ENCODE measurements at places on chromosomes 16 and 17. TPM values are rescaled to one million over a fixed set of nuclear protein-coding genes. Genes with fewer than 3 reads are reported as not detected.

RCVRN gene
- polyA plus RNA-seq = 0.17 TPM

CPPED1 gene
- 26.2 TPM for polyA plus RNA-seq

UNC13D gene
- 4.9 TPM for polyA plus RNA-seq

RAB11FIP3 gene
- polyA plus RNA-seq = 72.7 TPM

KRTAP4-4 gene
- polyA plus RNA-seq = not detected

NGFR gene
- 5.7 TPM for polyA plus RNA-seq

- no peak for DNase-seq
Measured at GRCh38 chr17:29791336-29792080, 138.5 kb downstream of the SSH2 start.

DNA sequence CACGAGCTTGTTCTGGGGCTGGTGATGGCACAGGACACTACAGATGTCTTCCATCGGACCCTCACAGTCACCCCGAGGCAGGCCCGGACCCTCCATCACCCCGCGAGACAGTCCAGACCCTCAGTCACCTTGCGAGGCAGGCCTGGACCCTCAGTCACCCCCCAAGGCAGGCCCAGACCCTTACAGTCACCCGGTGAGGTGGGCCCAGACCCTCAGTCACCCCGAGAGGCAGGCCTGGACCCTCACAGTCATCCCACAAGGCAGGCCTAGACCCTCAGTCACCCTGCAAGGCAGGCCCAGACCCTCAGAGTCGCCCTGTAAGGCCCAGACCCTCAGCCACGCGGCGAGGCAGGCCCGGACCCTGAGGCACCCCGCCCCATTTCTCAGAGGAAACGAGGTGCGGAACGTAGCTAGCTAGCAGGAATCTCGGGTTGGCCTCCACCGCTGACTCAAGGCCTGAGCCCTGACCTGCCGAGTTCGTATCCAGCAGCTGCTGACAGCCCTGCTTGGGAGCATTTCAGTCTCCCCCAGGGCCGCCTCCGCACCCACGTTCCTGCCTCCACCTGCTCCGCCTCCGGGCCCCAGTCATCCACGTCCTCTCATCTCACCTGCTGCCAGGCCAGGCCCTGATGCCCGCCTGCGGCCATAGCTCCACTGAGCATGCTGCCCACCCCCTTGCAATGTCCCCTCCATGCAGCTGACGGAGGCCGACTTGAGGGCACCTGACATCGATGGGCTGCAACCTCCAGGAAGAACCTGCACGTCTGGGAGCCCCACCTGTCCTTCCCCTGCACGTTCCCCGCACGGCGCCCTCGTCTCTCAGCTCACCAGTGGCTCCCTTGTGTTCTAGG, 28.7 kb downstream of the RPH3AL start:
- DNase-seq = no peak

DNA sequence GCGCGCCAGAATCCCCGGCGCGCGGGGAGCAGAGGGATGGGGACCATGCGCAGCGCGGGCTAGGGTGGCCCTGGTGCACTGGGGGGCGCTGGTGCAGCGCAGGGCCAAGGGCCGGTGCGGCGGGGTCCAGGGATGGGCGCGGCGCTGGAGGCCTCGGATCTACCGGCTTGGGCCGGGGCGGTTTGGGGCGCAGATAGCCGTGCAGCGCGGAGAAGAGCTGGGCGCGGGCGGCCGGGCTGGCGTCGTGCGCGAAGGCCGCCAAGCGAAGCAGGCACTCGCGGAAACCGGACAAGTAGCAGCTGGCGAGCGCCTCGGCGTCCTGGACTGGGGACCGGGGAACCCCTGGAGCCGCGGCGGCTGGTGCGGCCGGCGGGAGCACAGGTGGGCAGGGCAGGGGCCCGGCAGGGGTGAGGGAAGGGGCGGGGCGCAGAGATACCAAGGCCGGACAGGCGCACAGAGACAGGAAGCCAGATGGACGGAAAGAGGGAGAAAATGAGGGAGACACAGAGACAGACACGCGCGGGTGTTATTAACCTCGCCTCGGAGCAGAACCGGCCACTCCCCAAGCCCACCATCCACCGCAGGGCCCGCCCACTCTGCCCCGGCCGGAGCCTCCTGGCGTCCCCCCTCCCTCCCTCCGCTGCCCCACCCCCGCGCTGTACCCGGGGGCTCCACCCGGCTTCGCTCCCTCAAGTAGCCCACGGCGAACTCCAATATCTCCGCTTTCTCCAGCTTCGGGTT, 2.1 kb downstream of the HES7 start:
- DNase-seq = no peak

- DNase-seq = no peak
Measured at GRCh38 chr17:36485805-36486203, 677 bp upstream of the ZNHIT3 start.
